ENCODE measurements at places on chromosomes 3 and 15.

DNA sequence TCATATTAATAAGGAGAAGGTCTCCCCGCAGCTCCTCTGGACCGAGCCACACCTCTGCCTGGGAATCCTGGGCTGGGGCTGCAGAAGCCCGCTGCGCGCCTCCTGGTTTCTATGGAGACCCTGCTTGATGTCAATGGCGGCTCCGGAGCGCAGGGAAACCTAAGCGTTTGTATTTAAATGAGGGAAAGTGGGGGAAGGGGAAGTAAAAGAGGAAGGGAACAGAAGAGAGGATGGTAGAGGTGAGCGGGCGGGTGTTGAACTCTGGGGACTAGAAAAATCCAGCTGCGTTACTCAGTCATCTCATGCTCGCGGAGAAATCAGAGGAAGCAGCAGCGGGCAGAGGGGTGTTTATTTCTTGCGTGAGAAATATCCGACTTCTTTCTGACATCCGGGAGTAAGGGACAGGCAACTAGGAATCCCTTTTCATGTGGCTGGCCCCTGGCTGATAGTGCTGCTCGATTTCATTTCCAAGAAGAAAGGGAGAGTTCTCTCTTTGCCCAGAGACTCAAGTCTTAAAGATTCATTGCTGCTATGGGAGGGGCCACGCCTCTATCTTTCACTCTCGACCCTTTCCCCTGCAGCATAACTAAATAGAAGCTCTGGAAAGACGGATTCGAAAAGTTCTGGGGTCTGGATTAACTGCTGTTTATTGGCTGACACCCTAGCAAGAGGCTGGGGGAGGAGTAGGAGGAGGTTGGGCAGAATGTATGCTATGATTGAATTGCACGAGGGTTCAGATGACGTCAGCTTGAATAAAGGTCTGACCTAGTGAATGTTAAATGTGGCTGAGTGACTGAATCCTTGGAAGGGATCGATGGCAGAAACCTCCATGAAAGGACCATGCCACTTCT lies 110.5 kb upstream of the GAP43 start:
- peak; percentile 67 for DNase-seq

DNA sequence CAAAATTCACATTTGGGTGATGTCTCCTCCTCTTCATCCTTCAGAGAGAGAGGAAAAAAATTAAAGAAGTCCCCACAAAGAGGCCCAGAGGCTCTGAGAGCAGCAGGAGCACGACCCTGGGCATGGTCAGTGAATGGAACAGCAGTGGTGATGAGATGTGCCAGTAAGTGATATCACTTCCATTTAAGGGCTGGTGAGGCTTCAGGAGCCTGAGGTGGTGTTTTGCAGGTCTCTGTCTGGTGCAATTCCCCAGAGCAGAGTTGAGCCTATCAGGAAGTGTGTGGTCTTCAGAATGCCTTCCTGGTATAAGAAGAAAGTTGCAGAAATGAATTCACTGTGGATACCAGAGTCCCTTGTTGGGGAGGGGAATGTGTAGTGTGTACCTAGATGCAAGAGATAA lies 21.4 kb downstream of the ERICH6 start:
- no peak for DNase-seq

DNA sequence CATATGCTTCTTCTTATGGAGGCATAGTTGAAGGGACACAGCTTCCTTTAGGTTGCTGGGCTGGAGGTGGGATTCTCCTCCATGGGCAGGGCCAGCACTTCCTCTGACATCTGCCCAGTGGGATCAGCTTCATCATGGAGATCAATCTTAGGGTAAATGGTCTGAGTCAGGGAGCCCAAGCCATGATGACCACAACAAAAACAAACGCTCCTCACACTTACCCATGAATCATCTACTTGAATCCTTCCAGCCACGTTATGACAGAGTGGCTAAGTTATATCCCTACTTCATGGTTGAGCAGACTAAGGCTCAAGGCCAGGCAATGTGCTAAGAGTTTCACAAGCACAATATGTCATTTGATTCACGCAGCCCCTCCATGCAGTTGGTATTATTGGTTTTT lies 87.2 kb upstream of the NMNAT3 start:
- peak; percentile 70 for DNase-seq

DNA sequence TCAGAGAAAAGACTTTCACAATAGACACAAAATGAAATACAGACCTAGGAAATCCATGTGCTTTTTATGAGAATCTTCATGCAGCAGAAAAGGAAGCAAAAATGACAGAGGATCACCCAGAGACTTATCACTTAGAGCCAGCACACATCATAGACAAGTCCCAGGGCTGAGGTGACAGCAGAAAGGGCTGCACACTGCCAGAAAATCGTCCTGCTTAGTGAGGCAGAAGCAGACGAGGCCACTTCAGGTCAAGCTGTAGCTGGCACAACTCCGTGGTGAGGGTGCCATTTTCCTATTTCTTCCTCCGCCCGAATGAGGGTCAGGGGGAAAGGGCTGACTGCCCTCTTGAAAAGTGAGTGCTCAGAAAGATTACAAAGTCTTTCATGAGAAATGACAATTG lies 95.9 kb upstream of the TNIK start:
- DNase-seq: no peak

DNA sequence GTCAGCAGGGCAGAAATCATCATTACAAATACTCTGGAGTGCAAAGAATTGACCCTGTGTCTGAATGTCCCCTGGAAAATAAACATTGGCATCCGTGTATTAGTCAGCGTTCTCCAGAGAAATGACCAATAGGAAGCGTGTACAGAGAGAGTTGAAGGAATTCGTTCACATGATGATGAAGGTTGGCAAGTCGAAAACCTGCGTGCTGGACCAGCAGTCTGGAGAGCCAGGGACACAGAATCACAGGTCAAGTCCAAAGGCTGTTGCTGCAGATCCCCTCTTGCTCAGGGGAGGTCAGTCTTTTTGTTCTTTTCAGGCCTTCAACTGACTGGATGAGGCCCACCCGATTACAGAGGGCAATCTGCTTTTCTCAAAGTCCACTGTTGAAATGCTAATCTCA lies 16.6 kb downstream of the GP9 start:
- no peak for DNase-seq

DNA sequence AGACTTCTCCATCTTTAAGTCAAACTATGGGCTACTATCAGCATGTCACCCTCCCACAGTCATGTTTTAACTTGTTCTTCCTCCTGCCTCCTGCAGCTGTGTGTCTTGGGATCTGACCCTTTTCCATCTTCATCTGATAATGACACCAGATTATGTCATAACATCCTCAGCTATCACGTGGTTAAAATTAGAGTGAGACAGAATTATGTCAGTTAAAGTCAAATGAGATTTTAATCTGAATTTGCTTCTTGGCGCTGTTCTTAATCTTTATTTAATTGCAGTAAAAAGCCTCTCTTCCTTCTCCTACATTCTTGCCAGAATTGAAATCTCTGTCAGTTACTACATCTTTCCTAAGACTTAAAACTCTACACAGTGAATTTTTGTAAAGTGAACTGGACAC lies 107.2 kb downstream of the ARPP21 start:
- no peak for DNase-seq

GRCh38 chr3:139110072-139110830 lies 65.6 kb upstream of the PRR23C start:
- no peak for DNase-seq

GRCh38 chr15:77632534-77633133 lies at the start of gene LINGO1:
TSS of gene LINGO1 (minus strand) at chr15:77632912. CDS start at chr15:77632315, 597 bp downstream.
- peak; percentile 50 for DNase-seq

DNA sequence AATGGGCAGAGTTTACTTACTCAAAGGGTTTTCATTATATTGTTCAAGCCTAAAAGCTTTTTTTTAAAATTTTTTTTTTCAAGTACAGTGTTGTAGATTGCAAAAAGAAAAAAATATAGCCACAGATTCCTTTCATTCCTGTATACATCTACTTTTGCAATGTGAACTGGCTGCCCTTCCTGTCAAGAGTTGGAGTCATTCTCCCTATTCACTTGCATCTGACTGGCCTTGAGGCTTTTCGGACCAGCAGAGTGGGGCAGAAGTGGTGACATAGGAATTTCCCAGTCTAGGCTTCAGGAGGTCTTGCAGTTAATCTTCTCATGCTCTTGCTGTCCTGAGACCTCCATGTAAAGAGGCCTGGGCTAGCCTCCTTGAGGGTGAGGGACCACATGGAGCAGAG lies 218.3 kb upstream of the CFAP20DC start:
- peak; percentile 64 for DNase-seq

DNA sequence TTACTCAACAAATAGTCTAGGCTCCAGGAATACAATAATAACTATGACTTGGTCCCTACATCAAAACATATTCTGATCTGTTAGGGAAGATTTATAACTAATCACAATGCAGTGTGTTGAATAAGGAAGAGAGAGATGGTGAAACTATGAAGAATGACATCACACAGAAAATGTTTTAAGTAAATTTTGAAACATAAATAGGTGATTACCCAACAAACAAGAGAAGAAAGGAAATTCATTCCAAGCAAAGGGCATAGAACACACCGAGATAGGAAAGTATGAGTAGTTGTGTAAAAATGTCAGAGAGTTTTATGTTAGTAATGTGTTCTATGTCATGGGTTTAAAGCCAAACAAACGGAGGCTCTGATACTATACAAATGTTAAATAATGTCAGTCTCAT lies 13.4 kb downstream of the SEC62 start:
- DNase-seq: peak; percentile 77

DNA sequence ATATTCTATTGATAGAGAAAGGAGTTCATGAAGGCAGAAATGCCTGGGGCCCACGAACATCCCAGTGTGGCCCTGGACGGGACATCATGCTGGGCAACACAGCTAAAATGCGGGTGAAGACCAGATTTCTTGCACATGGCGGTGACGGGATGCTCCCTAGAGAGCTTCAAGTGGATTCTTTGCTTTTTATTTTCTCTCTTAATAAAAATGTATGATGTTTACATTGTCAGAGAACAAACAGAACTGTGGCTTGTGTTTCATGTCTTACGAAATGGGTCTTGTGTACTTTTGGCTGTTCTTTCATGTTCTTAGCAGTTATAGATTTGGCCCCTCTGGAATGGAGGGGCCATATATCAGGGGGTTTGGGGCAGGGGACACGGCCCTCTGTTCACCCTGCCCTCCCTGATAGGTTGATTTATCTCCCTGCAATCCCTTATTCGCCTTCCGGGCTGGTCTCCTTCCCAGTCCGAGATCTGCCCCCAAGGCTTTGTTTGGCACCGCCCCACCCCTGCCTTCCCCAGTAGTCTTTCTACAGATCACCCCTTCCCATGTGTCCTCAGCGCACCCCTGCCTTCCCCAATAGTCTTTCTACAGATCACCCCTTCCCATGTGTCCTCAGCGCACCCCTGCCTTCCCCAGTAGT lies 68.7 kb upstream of the CGNL1 start:
- no peak for DNase-seq

All from GM23248 (cell line).